ENCODE measurements at places on chromosomes 16 and 17. TPM values are rescaled to one million over a fixed set of nuclear protein-coding genes. Genes with fewer than 3 reads are reported as not detected.

The HS3ST3B1 gene
- total RNA-seq, result 1.9 TPM

The HOXB13 gene
- not detected for total RNA-seq

The FAM171A2 gene
- 68.0 TPM for total RNA-seq

The TP53TG3B gene
- total RNA-seq, result not detected

The PLCG2 gene
- 7.3 TPM for total RNA-seq
